Activated CD8-positive, alpha-beta T cell treated with anti-CD3 and anti-CD28 coated beads for 36 hours (primary cell): ENCODE measurements at places on chromosomes 4 and X.

- DNase-seq, result no peak
Observed at GRCh38 chr4:15719506-15719905, 16.6 kb downstream of the BST1 start.

GRCh38 chrX:48696909-48697727 is 584 bp downstream of the SUV39H1 start:
- peak; percentile 59 for DNase-seq

- no peak for DNase-seq
Observed at GRCh38 chr4:86586626-86587380, 7.3 kb upstream of the PTPN13 start.

DNA sequence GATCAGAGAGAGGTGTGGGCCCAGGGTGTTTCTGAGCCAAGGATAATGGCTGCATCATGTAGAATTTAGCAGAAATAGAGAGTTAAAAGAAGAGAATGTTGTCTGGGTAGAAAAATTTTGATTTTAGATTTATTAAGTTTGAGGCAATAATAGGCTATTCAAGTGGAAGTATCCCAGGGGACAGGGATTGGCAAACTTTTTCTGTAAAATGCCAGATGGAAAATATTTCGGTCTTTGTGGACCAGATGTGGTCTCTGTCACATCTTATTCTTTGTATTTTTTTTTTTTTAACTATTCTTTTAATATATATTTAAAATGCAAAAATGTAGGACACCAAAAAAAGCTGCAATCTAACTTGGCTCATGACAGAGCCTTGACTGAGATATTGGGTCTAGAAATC is 33.1 kb downstream of the IL15 start:
- DNase-seq, result no peak

- no peak for DNase-seq
Observed at GRCh38 chr4:20260821-20261220, 9.1 kb downstream of the SLIT2 start.

DNA sequence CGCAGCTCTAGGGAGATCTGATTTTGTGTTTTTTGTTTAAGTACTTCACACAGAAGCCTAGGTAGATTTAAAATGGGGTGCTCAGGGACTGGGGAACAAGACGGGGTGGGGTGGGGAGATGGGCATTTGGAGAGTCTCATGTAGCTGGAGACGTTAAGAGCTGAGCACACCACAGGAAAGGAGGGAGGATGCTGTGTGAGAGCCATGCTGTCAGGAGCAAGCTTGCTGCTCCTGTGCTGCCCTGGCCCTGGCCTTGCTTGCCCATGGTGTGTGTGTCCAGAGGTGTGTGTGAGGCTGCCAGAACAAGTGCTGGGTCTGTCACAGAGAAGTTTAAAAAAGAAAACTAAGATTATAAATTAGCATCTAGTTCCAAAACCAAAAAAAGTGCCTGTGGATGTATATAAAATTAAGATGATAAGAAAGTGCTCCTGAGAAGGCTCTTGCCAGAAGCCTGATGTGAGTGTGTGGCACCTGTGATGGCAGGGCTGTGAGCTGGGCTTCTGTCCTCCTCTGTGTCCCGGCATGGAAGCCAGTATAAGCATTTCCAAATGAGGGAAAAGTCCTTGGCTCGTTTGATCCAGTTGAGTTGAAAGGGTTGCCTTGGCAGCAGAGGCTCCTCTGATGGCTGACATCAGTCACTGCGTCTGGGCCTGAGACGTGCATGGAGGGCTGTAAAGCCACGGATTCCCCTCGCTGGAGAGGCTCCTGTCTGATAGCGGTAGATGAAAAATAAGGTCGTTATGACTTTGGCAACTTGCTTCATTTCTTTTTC is 63.5 kb downstream of the NELFA start:
- DNase-seq, result no peak

- DNase-seq, result no peak
Observed at GRCh38 chr4:79064806-79065205, 125.6 kb upstream of the PAQR3 start.

DNA sequence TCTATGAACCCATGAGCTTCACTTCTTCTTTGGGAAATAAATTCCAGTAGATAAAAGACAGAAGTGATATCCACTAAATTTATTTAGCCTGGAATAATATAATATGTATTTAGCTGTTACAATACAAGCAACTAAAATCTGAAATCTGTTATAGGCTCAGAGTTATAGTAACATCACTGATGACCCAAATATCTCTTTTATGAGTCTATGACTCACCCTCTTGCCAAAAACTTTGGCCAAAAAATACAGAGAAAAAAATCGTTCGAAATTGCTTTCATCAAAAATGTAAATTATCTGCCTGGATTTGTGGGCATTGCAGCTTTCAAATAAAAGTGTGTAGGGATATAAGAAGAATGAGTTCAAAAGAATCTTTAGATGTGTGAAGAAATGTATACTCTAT is 89.4 kb upstream of the DKK2 start:
- DNase-seq, result no peak

DNA sequence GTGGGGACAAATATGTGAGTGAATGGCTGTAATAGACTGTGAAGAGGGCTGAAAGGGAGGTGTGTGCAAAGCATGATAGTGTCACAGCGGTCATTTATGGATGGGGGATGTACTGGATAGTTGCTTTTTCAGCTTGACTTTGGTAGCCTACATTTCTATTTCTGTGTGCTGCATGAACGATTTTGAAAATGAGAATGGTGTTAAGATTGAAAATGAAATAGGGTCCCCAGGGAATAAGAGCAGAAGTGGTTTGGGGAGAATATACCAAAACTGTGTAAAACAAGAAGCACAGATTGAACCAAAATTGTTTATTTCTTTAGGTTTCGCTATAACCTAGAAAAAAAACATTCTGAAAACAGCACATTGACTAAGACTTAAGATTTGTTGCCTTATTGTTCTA is 58.8 kb upstream of the CLNK start:
- no peak for DNase-seq

DNA sequence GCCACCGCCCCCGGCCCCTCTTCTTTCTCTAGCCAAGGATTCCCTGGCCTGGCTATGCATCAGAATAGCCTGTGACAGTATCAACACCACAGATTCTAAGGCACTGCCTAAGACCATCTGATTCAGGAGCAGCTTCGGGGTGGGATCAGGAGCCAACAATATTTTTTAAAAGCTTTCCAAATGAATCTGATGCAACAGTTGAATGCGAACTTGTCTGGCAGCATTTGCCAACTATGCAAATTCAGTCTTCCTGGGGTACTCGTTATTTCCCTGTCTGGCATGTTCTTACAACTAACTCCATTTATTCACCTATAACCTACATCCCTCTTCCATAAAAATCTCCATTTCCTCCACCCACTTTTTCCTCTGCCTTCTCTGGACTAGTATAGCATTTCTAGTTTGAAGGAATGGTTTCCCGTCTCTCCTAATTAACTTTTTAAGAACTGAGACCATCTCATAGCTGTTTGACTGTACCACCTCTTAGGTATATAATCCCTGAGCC is 36.2 kb upstream of the UGDH start:
- no peak for DNase-seq

- DNase-seq, result no peak
Observed at GRCh38 chr4:35125995-35126712, 1118.2 kb downstream of the ARAP2 start.

DNA sequence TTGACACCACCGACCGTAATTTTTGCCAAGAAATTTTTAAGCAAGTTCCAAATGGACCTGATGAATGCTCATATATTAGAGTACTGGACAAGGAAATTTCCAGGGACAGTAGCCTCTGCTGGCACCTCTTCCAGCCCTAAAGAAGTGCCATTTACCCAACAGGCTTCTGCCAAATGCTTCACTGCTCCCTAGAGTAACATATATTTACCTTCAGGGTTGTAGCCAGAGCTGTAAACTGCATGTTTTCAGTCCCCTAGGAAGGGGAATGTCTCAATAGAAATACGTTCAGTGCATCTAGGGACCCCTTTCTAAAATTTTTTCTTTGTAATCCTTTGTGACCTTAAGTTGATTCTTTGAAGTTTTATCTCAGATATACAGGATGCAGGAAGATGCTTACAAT is 143.1 kb upstream of the SMAD1 start:
- no peak for DNase-seq

GRCh38 chr4:55931043-55931442 is 17.7 kb upstream of the CEP135 start:
- DNase-seq, result no peak

DNA sequence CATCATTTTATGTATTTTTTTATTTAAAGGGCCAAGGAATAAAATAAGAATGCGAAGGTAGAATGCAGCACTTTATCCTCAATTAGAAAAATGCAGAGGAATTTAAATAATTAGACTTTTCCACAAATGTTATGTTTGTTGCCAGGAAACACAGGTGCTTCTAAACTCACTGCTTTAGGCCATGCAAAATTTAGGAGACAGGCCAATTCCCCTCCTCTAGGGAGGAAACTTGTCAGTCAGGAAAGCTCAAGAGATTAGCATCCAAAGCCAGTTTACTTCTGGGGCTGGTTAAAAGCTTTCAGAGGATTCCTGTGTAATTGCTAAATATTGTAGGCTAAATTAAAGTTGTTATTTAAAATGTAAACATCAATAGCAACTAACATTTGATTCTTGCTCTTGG is 124.5 kb downstream of the DMD start:
- DNase-seq, result no peak

DNA sequence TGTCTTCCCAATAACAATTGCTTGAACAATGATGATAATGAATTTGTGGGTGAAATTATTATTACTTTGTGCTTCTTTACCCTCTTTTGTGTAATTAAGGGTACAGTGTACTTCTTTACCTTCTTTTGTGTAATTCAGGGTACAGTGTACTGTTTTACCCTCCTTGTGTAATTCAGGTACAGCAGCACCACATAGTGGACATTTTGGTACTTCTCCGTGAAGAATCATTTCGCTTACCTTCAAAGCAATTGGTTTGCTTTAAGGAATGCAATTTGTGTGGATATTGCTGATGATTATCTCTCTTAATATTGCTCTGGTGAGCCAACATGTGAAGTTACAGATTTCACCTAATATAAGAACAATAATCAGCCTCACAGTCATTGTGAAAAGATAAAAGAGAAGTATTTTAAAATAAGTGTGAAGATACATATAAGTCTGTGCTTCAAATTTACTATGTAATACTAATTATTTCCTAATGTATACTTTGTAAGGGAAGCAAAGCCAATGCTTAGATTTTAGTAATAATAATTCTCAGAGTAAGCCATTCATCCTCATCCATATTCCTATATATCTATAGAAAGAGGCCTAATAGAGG is 27.2 kb upstream of the SEC24B start:
- DNase-seq, result peak; percentile 46

DNA sequence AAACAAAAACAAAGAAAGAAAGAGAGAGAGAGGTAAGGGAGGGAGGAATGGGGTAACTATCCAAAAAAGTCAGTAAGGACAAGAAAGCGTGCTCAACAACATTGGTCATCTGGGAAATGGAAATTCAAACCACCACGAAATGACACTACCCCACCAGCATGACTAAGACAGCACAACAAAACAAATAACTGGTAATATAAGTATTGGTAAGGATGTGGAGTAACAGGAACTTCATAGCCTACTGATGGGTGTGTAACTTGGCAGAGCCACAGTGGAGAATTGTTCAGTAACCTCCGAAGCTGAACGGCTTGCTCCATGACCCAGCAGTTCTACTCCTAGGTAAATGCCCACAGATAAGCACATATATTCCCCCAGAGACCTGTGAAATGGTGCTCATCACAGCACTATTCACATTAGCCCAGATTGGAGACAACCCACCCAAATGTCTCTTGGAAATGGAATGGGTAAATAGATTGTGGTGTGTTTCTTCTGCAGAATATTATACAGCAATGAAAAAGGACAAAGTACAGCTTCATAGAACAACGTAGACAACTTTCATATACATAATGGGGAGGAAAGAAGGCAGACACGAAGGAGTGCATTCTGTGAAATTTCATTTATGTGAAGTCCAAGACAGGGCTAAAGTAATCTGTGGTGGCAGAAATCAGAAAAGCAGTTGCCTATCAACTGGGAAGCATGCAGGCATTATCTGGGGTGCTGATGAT is 95.5 kb upstream of the ATP6AP2 start:
- no peak for DNase-seq

DNA sequence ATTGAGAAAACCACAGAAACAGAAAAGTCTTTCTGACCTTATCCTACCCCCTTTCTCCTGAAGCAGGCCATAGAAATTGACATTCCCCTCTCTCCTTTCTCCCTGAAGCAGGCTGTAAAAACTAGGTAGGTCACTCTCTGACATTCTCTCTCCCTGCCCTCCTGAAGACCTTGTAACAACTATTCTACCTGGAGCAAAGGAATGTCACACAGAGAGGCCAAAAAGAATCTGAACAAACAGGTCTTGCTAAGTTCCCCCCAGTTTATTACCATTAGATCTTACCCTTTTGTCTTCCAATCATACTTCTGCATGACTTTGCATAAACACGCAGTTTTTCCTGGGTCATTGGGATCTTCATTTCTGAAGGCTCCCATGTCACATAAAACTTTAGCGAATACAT is 198.3 kb upstream of the GYPA start:
- DNase-seq, result no peak

- no peak for DNase-seq
Observed at GRCh38 chr4:176498617-176499256, 179.0 kb downstream of the SPCS3 start.

GRCh38 chr4:81836716-81837115 is 365.0 kb upstream of the RASGEF1B start:
- DNase-seq, result no peak

- no peak for DNase-seq
Observed at GRCh38 chrX:7261672-7262332, 113.8 kb upstream of the PUDP start.

DNA sequence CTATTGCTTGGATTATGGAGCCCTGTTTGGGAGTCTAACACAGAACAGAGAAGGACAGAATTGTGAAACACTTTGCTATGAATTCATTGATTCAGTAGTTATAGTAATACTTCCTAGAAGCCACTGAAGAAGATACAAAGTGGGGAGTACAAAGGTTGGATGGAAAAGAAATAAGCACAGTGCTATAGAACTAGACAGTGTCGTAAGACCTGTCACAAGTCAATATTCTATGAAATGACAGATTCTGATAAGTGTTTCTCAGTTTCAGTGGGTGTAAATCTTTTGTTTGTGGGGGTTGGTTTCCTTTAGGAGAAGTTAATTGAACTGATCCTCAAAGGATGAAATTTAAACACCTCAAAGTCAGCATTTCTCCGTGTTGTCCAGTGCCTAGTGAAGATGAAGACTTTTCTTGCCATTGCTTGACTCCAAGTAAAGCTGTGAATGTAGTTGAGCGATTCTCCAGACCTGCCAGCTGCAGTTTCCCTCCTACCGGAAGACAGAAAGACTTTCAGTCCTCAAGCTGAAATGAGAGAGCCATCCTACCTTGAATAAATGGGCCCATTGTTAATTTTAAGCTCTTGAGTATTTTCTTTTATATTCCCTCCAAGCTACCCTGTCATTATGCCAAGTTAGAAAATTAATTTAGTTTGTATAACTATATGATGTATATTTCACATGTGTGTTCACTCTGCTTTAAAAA is 7.9 kb downstream of the PDLIM5 start:
- DNase-seq, result no peak

DNA sequence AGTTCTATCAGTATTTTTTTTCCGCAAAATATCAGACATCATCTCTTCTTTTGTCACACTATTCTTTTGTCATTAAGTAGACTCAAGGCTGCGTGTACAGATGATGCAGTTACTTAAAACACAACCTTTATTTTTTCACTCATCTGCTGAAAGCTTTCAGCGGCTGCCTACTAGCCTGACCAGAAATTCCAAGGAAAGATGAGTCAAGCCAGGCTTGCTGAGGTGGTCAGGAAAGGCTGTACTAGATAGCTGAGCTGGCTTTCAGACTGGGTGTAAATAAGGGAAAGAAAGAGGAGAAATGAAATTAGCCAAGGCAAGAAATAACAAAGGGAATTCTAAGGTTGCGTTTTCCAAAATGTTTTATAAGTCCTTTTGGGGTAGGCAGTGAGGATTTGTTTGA is 17.9 kb downstream of the STK26 start:
- no peak for DNase-seq

GRCh38 chr4:14596437-14596836 is 405.8 kb upstream of the CPEB2 start:
- DNase-seq, result no peak
